Activated T-cell treated with anti-CD3 and anti-CD28 coated beads for 48 hours (primary cell): ENCODE measurements at places on chromosomes 7 and 10.

GRCh38 chr10:89679986-89680385 lies 21.4 kb upstream of the KIF20B start:
- no peak for DNase-seq

GRCh38 chr10:113354711-113355110 lies 198.1 kb upstream of the HABP2 start:
- no peak for DNase-seq

GRCh38 chr7:1085910-1086421 lies 1.9 kb upstream of the GPER1 start:
- DNase-seq, result no peak

GRCh38 chr7:131583430-131583829 lies 27.0 kb upstream of the PODXL start:
- DNase-seq, result no peak

DNA sequence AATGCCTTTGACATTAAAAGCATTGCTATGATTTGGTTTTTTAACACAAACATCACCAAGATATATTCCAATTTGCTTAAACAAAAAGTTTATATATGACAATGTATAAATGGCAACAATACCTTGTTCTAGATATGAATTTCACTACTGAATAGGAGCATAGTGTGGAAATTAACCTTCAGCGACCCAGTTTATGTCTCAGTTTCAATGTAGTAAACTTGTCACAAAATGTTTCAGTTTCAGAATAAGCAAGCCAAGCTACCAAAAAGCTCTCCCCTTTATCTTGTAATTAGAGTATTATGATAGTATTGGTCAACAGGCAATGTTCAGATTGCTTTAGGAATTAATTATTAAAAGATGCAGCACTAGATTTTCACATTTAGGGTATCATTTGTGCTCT lies 99.6 kb upstream of the PCDH15 start:
- no peak for DNase-seq
